ENCODE measurements at places on chromosomes 12 and 14.

DNA sequence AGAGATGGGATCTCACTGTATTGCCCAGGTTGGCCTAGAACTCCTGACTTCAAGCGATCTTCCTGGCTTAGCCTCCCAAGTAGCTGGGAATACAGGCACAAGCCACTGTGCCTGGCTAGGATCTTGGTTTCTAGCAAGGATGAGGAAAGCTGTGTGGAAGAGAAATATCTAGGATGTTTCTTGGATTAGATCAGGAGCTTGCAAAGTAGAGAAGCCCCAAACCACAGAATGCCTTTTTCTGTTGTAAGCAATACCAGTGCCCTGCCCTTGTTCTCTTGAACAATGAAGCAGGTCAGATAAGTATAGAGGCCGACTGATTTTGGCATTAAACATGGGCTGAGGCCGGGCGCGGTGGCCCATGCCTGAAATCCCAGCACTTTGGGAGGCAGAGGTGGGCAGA, 44.3 kb upstream of the STRN3 start:
- no peak for DNase-seq

DNA sequence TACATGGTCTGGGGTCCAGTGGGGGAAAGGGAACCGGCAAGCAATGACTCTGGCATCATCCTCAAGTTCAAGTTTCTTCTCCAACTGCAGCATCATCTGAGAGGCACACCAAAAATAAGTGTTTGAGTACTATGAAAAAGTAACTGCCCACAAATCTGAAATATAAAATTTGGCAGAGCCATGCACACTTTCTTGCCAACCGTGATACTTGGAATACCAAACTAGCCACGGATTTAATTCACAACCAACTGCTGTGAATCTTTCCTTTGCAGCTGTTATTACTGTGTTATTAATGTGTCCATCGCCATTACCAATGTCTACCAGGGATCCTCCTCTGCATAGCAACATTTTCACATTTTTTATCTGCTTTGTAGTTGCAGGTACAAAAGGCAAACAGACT, 74.6 kb downstream of the GXYLT1 start:
- DNase-seq, result no peak

DNA sequence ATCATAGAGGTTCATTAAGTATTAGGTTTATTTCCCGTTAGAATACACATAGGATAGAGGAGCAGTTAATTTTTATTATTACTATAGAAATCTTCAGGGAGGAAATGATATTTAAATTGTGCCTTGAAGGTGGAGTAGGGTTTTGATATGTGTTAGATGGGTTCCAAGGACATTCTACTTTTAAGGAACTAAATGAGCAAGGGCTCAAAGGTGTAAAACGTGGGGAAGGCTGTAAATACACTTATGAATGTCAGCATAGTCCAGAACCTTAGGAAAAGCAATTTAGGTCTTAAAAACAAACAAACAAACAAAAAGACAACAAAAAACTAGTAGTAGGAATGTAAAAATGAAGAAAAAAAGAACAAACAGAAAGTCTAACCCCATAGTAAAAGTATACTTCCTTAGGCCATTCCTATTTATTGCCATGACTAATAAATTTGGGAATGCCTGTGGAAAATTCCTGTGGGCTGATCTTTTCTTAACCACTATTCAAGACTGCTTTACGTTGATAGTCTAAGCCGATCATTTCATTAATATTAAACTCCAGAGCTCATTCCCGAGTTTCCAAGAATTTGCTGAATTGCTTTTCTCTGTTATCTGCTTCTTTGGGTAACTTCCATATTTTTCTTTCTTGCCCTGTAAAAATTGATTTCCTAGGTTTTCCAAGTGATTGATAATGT, 180.3 kb downstream of the RAD51B start:
- DNase-seq, result no peak

- peak; percentile 18 for DNase-seq
These were observed 23.2 kb downstream of the BORCS5 start for GRCh38 chr12:12379831-12380730.

- DNase-seq, result no peak
These were observed 149.8 kb downstream of the PELI2 start for GRCh38 chr14:56268039-56268438.

GRCh38 chr14:100470523-100470897, 116.7 kb downstream of the BEGAIN start:
- no peak for DNase-seq

DNA sequence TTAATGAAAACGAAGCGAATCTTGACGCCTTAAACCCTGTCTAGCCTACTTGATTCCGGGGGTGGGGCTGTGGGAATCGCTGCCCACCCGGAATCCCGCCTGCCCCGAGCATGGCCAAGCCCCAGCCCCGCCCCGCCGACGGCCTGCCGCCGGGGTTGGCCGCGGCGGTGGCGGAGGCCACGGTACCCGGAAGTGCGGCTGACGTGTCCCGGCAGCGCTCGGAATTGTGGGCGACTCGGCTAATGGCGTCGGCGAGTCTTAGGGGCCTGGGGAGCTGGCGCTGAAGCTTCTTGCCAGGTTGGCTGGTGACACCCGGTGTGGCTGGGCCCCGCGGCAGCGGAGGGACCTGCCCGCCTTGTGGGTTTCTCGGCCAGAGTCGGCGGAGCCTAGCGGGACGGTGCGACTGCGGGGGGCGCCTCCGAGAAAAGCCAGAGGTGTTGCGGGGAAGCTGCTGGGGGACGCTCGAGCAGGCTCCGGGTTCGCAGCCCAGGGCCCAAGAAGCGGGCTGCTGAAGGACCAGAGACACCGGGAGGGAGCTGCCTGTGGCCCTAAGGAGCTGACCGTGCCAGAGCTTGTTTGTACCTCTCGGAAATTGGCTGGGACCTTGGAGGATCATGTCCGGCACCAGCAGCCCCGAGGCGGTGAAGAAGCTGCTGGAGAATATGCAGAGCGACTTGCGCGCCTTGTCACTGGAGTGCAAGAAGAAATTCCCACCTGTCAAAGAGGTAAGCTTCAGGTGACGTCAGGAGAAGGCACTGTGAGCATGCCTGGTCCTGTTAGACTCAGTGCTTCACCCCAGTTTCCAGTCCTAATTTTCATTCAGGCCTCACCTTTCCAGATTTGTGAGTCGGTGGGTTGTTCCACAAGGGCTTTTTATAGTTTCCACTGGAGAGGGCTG, at the start of gene MON2:
Gene MON2 (plus strand): TSS at position 233 of the 898 bp plus-strand sequence. CDS start 382 bp downstream, at position 615.
- peak; percentile 91 for DNase-seq

DNA sequence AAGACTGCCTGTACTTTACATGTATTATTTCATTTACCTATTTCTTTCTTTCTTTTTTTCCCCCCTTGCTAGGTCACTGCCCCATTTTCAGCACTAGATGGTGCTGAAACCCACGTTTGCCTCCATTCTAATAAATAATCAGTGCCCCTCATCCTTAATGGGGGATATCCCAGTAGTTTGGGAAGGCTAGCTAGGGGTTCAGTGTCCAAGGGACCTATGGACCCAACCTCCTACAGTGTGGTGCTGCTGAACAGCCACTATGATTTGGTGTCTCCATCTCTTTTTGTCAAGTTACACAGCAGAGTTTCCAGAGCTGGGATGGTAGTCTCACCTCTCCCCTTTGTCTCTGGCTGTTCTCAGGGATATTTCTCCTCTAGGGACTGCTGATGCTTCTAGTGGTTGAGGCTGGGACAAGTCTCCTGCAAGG, 6.5 kb upstream of the HCFC2 start:
- no peak for DNase-seq

DNA sequence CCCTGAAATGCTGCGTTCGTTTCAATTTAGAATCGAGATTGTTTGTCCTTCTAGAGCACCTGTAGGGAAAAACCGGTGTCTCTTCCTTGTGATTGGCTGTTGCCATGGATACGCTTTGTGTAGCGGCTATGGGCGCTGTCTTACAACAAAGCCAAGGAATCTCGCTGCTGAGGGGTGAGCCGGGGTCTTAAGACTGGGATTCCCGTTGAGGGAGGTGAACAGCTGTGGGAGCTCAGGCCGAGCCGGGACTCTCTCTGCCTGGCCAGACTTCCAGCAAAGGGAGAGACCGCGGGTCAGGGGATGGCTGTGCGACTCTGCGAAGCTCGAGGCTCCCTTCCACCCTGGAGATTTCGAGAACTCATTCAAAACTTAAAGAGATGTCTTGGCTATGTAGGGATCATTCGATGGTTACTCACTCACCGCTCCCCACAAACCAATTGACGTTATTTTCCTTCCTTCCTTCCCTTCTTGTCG, at the start of the genes LRRIQ1 and TSPAN19:
Gene LRRIQ1 (plus strand): TSS at position 118 of the 474 bp plus-strand sequence. CDS start 1,826 bp downstream, outside the sequence.
Gene TSPAN19 (minus strand): TSS at position 44 of the 474 bp plus-strand sequence. CDS start 6,331 bp downstream, outside the sequence.
- peak; percentile 20 for DNase-seq

GRCh38 chr12:74790931-74791330, 253.3 kb downstream of the ATXN7L3B start:
- no peak for DNase-seq

DNA sequence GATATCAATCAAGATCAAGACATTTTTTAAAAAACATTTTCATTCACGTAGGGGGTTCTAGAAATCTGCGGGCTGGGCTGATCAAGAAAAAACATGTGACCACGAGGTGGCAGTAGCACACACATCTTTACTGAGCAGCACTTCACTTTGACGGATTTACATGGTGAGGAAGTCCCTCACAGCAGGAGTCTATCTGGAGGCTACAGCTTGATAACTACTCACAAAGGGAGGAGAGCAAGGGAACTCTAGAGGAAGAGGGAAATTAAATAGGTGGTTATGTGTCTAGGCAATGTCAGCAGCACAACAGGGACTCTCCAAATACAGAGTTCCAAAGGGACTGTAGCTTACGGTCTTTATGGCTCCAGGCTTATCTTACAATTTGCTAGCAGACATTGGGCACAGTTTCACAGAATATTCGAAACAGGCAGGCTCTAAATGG, 248.1 kb downstream of the DPY19L2 start:
- peak; percentile 22 for DNase-seq

DNA sequence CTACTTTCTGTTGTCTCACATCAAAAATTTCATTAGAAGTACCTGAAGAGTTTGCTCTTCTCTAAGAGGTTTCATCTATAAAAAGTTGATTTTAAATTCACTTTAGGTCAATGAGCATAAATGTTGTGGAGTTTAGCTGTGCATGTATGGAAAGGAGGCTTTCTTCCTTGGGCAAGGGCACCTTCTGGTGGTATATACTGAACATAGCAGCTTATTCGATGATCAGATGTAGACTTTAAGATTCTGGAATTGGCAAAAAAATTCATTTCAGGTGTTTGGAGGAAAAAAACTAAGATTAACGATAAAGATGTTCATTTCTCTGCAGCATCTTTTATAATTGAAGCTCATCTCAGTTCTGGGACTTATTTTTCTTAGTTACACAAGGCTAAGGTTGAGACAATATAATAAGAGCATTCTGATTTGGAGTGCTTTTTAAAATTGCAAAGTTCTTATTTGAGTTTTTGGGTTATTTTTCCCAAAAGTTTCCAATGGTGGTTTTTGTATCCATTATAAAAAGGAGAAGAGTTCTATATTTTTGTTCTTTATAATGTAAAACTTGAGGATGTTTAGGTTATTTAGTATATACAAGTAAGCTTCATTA, 46.8 kb downstream of the TMEM117 start:
- DNase-seq, result no peak

GRCh38 chr14:103898204-103898603, 30.1 kb upstream of the TDRD9 start:
- no peak for DNase-seq

DNA sequence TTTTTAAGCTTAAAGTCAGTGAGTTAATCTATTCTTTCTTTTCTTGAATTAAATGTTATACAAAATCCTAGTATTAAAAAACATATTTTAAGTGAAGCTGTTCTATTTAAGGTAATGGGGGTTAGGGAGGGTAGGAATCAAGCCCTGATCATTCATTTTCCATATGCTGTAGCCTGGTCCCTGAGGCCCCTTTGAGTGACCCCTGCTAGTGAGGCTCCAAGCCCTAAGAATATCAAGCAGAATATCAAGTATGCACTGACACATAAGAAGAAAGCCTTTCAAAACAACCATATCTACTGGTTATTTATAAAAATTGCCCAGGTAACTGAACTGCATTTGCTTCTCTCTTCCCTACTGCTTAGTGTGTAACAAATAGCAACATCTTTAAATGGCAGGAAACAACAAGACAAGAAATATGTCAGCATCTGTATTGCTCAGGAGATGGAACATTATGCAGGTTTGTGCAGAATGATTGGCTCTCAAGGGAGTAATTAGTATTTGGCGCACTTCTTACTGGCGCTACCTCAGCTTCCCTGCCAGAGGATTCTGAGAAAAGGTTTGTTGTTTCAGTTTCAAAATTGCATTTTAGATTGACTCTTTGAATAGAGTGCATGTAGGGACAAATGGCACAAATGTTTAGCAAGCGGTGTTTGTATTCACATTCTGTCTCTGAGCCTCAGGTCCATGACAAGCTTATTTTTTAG, 223.0 kb downstream of the DUSP6 start:
- DNase-seq, result no peak

DNA sequence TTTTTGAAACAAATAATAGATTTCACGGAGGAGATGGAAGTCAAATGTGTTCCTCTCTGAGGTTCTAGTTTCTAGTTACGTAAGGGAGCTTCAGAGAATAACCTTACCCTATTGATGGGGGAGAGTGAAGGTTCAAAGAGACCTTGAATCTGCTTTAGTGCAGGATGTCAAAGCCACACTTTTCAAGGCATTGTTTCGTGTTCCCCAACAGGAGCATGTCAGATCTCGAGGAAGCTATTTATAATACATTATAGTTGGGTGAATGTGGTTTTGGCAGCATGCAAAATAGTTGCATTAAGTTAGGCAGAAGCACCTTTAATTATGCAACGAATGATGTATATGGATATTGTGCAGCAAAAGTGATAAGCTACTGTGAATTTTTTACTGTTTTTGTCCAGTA, 614.9 kb downstream of the SLC16A7 start:
- no peak for DNase-seq

- no peak for DNase-seq
These were observed 6.2 kb downstream of the RPL36AL start for GRCh38 chr14:49614196-49614595.

GRCh38 chr14:101843665-101844064, 82.2 kb downstream of the PPP2R5C start:
- DNase-seq, result peak; percentile 68

GRCh38 chr14:106506881-106507305, 980.5 kb downstream of the TMEM121 start:
- DNase-seq, result no peak

DNA sequence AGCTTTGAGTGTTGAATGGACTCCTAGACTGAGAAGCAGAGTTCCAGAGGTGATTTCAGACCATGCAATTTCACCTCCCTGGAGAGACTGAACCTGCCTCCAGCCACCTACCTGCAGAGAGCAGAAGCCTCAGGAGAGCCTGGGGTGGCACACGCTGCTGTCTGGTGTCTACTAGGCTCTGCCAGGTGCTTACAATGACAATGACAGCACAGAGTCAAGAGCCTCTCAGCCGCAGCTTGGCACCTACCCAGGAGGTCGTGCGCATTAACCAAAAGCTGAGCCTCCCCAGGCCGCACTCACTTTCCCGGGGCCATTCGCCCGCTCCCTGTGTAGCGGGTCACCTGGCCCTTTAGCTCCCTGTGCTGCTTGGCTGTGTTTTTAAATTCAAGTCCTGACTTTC, 63.2 kb downstream of the TESC start:
- DNase-seq, result no peak

DNA sequence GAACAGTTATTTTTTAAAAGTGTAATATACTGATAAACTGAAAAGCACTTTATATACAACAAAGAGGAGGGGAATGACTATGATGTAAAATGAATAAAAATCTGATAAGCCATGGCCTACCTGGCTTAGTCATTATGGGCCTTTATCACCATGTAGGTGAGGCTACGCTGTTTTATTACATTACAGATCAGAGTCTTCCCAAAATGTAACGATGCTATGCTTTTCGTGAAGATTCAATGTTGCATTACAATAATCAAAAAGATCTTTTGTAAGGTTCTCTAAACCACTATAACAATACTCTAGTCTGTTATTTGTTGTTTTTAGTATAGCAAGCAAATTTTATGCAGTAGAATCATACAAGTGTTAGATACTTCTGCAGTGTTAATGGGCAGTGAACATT, 34.2 kb downstream of the ARID4A start:
- DNase-seq, result no peak

All from GM06990 (cell line).